ENCODE measurements at places on chromosomes 5 and 9.

- DNase-seq = no peak
These were observed 70.5 kb downstream of the GTF3C4 start for GRCh38 chr9:132740526-132741309.

- DNase-seq = no peak
These were observed 178.8 kb upstream of the CDH10 start for GRCh38 chr5:24823625-24824024.

DNA sequence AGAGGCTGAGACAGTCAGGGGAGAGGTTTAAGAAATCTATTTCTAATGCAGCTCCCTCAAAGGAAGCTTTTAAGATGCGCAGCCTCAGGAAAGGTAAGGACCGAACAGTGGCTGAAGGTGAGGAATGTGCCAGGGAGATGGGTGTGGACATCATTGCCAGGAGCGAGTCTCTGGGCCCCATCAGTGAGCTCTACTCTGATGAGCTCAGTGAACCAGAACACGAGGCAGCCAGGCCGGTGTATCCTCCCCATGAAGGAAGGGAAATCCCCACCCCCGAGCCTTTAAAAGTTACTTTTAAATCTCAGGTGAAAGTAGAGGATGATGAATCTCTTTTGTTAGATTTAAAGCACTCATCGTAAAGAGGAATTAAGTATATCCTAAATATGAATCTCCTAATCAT is 8.2 kb downstream of the CAVIN4 start:
- DNase-seq = no peak

GRCh38 chr5:142902186-142902965 is 132.2 kb downstream of the ARHGAP26 start:
- DNase-seq = no peak

DNA sequence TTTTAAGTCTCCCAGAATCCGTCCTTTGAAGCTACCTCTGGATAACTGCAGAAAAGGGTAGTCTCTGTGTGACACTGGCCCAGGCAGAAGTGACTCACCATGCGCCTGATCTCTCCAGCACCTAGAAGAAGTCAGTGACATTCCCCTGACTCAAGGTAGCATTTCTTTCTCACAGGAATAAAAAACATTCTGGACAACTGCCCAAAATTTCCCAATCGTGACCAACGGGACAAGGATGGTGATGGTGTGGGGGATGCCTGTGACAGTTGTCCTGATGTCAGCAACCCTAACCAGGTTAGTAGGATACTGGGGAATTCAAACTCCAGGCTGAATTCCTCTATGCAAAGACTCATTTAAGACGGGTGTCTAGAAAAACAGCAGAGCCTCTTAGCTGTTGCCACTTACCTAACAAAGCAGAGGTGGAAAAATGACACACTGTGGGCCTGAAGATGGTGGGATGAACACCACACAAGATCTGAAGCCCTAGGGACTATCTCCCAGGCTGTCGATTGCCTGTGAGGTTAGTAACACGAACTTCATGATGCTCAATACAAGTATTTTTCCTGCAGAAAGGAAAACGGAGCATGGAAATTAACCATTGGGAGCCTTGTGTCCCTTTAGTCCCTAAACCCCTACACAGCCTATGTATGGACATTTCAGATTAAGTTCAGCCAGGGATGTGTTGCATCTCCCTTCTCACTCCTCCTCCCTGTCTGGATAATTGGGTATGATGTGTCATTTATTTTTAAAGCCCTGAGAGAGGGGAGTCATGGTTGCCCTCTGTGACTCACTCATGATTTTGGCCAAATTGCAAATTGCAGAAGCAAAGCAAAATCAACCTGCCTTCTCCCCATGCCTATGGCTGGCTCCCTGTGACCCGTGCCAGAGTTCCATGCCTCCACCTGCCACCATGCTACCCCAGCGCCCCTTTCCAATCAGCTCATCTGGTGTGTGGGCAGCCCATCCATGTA is 37.2 kb downstream of the THBS4 start:
- DNase-seq = no peak

GRCh38 chr5:34914671-34915138 is 599 bp downstream of the RAD1 start:
- DNase-seq = no peak

- no peak for DNase-seq
These were observed 1069.1 kb downstream of the EFNA5 start for GRCh38 chr5:106601620-106602019.

- no peak for DNase-seq
These were observed 33.3 kb upstream of the CDKN2AIPNL start for GRCh38 chr5:134444941-134445471.

- DNase-seq = no peak
These were observed 296.0 kb upstream of the DMRT1 start for GRCh38 chr9:545480-545879.

DNA sequence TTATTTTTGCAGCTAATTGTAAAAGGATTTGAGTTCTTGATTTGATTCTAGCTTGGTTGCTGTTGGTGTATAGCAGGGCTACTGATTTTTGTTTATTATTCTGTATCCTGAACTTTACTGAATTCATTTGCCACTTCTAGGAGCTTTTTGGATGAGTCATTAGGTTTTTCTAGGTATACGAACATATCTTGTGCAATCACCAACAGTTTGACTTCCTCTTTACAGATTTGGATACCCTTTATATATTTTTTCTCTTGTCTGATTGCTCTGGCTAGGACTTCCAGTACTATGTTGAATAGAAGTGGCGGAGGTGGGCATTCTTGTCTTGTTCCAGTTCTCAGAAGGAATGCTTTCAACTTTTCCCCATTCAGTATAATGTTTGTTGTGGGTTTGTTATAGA is 210.8 kb downstream of the FGF10 start:
- no peak for DNase-seq

GRCh38 chr9:107983762-107984161 is 494.2 kb upstream of the KLF4 start:
- DNase-seq = no peak

DNA sequence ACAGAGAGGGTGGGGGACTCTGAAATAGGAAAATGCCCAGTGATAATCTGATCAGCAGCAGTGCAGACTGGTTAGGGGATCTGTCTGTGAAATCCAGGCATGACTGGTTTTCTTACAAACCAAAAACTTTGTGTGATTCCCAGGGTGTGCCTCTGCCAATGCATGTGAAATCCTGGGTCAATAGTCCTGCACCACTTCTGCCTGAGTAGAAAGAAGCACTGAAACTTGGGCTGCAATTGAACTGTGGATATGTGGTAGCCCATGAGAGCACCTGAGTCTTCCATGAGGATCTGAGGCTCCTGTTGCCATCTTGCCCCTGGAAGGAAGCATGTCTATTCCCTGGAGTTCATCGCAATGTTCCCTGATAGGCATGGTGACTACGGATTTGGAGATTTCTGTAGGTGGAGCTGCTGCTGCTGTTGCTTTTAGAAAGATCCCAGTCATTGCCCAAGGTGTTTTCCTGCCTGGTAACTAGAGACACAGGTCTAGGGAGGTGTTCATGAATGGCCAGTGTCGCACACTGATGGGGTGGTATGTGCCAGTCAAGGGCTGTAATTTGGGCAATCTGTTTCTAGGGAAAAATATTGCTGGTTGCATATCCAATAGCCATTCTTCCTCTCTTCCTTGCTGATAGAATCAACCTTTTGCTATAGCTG is 146.7 kb downstream of the CARTPT start:
- DNase-seq = no peak

- no peak for DNase-seq
These were observed 2.1 kb downstream of the SYNPO start for GRCh38 chr5:150642567-150642927.

DNA sequence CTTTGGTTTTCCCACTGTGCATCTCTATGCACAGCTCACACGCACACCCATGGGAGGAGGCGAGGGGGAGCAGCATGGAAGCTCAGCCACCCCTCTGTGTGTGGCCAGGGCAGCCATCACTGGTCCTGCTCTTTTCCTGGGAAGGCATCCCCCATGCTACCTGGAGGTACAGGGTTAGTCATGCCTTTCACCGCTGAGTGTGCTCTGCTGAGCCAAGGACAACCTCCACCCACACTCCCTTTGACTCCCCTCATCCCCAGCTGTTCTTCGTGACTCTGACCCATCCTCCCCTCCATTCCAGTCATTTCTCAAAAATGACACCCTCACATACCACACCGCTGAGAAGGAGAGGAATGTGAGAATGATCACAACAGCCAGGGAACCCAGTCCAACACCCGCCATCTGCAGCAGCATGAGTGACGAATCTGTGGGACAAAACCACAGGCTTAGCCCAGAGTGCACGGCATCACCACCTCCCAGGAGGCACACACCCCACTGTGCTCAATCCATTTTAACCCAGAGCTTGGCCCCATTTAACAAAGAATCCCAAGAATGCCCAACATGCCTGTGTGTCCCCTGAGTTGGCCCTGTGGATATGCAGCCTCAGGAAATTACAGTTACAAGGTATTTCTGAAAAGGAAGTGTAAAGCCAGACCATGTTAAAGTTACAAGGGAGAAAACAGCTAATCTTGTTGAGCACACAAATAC is 133.4 kb downstream of the SUSD1 start:
- no peak for DNase-seq

DNA sequence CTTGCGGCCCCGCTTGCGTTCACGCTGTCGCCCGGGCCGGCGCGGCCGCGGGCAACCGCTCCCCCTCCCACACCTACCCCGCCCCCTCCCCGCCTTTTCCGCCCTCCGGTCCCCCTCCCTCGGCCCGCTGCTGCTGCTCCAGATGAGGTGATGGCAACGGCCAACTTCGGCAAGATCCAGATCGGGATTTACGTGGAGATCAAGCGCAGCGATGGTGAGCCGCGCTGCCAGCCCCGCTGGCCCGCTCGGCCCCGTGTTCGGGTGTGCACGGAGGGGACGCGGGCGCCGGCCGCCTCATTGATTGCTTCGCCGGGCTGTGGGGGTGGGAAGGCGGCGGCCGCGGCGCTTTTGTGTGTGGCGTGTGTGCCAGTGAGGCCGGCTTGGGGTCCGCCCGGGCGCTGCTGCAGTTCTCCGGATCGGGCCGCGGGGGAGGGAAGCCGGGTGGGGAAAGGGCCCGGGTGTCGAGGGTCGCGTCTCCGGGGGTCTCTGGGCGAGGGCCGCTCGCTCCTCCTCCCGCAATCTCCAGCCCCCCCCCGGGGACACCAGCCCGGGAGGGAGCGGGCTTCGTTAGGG is 403 bp downstream of the KIF2A start:
- DNase-seq = peak; percentile 11

- no peak for DNase-seq
These were observed 367.5 kb upstream of the BRINP1 start for GRCh38 chr9:119736491-119737454.

- no peak for DNase-seq
These were observed 438.3 kb downstream of the TAF11L14 start for GRCh38 chr5:18072600-18072999.

DNA sequence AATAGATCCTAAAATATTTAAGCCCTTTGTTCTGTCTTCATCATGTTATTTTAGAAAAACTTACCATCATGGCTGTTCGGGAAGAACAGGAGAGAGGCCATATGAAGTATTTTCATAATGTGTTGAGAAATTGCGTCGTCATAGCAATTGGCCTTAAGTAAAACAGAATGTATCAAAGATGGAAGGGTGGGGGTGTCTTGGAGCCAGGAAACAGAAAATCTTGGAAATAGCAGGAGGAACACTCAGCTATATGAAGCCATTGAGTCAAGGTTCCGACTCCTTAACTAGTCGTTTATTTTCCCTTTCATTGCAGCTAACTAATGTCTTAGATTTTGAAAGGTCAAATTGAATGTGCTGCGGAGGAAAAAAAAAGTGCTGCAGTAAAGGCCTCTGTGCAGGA is 1.3 kb downstream of the SPTAN1 start:
- DNase-seq = no peak

GRCh38 chr5:177317959-177318377 is 6.3 kb upstream of the MXD3 start:
- DNase-seq = peak; percentile 47

DNA sequence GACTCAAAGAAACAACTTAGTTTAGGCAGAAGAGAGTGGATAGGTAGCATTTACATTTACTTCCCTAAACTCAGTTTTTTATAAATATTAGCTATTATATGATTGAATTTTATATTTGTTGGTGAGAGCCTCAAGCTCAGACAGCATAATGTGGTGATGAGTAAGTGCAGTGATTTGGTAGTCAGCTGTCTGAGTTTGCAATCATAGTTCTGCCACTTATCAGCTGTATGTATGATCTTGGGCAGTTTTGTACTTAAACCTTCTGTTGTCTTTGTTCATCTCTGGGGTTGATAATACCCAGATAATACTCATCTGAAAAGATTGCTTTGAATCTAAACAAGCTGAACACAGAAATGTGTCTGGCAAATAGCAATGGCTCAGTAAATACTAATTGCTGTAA is 108.8 kb downstream of the ANXA1 start:
- DNase-seq = no peak

- no peak for DNase-seq
These were observed 28.4 kb upstream of the SSBP2 start for GRCh38 chr5:81779125-81779915.

DNA sequence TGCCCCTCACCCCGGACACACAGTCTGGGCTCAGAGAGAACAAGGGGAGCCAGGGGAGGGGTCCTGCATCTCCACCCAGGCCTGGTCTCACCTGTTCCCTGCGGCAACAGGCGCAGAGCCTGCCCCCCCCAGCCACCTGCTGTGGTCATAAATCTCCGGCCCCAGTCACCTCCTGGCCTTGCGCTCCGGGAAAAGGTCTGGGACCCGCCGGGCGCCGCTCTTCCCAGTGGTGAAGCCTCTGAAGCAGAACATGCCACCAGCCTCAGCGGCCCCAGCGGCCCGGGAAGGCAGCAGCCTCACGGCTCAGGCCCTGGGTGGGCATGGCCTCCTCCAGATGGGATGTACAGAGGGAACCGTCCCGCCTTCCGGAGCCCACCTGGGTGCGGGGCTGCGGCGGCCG is 20.6 kb downstream of the NOTCH1 start:
- no peak for DNase-seq

- no peak for DNase-seq
These were observed 662 bp upstream of the DOLPP1 start for GRCh38 chr9:129080298-129080600.

DNA sequence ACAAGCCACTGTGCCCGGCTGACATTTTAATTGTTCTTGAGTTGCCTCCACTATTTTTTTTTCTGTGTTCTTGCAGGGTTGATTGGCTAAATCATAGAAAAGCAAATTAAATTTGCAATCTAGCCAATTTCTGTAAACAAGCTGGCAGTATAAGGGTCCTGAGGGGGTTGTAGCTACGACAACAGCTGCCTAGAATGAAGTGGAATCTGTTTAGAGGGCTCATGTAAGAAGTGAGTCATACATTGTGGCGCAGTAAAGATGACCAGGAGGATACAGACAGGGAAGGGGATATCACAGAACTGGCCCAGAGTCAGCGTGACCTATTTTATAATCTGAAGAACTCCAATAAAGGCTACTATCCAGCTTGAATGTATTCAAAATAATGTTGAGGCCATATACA is 82.2 kb upstream of the TLE1 start:
- DNase-seq = no peak

- no peak for DNase-seq
These were observed 346.0 kb downstream of the KDM4C start for GRCh38 chr9:7103771-7104170.

- no peak for DNase-seq
These were observed 38.7 kb upstream of the PRLR start for GRCh38 chr5:35269006-35269405.

GRCh38 chr5:178839319-178839704 is 20.4 kb upstream of the ZNF354B start:
- peak; percentile 10 for DNase-seq
